ENCODE measurements at places on chromosomes 2 and 18.

GRCh38 chr2:202780514-202781021, 91.0 kb downstream of the ICA1L start:
- no peak for DNase-seq

DNA sequence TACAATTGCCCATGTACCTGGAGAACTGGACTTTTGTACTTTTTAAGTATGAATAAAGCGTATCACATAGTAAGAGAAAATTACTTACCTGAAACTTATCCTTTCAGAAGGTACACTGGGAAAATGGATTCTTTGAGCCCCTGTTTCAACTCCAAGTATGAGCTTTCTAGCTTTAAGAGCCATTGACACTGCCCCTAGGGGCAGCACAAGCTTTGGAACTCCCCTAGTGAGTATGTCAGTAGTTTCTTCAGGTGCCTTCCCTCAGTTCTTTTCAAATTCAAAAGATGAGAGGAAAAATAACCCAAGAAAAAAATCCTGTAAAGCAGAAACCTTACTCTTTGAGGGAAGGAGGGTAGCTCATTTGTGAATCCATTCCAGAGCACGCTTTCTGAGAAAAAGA, 124.1 kb downstream of the MEMO1 start:
- DNase-seq: no peak

DNA sequence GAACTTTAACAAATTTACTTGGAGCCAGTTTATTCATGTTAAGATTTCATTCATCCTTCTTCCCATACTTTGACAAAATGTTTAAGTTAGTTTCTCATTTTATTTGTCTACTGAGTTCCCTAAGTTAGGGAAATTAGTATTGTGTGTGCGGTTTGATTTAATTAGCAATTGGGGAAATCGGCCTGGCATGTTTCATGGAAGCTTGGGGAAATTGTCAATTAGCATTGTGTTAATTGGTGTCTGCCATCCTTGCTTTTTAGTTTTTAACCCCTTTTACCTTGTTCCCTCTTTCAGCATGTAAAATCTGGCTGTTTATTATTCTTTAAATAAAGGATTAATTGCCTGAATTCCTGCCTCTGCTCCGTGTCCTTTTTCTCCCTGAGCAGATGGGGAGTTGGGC, 279.6 kb downstream of the BCL11A start:
- DNase-seq: no peak

- peak; percentile 80 for DNase-seq
Measured at GRCh38 chr18:44680273-44681075, at the start of gene SETBP1. SETBP1 (plus strand) TSS chr18:44680888; CDS start chr18:44701347, 20,459 bp downstream.

DNA sequence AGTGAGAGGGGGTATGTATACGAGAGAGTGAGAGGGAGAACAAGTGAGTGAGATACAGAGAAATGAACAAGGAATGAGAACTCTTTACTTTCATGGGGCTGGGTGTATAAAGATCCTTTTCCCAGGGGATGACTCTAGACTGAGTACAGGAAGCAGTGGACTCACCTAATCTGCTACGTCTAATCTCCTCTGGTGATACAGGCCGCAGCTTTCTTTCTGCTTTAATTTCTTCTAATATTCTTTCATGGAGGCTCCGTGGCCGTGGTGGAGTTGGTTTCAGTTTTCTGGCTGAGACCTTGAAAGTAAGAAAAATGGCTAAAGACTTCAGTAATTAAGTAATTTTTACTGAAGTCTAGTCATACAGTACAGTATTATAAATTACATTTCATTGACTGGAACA, 85.2 kb downstream of the PRELID3A start:
- DNase-seq: no peak

DNA sequence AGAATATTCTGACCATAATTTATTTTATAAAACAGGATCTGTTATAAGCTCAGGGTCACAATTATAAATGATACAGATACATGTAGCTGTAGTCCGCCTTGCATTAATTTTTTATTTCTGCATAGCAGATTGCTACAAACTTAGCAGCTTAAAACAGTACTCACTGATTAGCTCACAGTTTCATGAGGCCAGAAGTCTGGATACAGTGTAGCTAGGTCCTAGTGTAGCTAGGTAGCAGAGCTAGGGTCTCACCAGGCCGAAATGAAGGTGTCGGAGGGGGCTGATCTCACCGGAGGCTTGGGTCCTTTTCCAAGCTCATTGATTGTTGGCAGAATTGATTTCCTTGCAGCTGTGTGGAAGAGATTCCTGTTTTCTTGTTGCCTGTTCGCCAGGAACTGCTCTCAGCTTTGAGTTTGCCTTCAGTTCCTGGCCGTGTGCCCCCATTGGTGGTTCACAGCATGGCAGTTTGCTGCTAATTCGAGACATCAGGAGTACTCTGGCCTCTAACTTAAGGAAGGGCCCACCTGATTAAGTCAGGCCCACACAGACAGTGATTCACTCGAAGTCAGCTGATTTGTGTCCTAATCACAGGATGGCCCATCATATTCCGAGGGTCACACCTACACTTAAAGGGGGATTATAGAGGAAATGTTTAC, 18.4 kb downstream of the NAPG start:
- DNase-seq: no peak

- no peak for DNase-seq
Measured at GRCh38 chr2:238846628-238847418, 1.1 kb upstream of the TWIST2 start.
